Hematopoietic multipotent progenitor cell treated with erythropoietin and hydrocortisone succinate and interleukin-3 and kit ligand, for 6 days (in vitro differentiated cells): ENCODE measurements at places on chromosomes 2 and 18.

- DNase-seq, result no peak
Observed at GRCh38 chr2:76640905-76641304, 881.3 kb downstream of the LRRTM4 start.

- DNase-seq, result no peak
Observed at GRCh38 chr2:170585067-170585466, 130.1 kb upstream of the SP5 start.

GRCh38 chr2:73899801-73900336 lies 7.1 kb downstream of the ACTG2 start:
- no peak for DNase-seq

GRCh38 chr2:54083445-54083844 lies 32.0 kb upstream of the ACYP2 start:
- DNase-seq, result no peak

DNA sequence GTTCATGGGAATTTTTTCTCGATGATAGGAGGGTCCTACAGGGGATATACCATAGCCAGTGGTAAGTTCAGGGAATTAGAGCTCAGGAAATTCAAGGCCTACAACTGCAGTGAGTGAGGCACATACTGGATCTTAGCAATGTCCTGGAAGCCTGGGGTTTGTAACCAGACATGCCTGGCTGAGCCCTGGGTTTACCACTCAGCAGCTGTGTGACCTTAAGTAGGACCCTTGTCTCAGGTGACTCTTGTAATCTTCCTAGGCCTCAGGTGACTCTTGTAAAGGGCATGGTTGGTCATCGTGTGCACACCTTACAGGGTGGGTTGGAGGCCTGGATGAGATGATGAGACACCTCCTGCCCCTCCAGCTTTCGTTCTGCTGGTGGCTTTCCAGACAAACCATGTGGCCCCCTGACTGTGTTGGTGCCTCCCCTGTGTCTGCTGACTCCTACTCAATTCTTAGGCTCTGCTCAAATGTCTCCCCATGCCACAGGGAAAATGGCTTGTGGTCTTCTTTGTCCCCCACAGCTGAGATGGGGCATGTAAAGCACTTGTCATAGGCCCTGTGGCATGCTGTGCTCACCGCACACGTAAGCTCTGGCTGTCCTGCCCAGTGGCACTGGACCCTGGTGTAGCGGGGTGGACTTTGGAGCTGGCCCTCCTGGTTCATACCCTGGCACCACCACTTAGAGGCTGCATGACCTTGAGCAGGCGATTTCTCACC lies 94.1 kb downstream of the FHOD3 start:
- DNase-seq, result no peak

- DNase-seq, result no peak
Observed at GRCh38 chr2:46690825-46691224, 211.5 kb downstream of the TMEM247 start.

DNA sequence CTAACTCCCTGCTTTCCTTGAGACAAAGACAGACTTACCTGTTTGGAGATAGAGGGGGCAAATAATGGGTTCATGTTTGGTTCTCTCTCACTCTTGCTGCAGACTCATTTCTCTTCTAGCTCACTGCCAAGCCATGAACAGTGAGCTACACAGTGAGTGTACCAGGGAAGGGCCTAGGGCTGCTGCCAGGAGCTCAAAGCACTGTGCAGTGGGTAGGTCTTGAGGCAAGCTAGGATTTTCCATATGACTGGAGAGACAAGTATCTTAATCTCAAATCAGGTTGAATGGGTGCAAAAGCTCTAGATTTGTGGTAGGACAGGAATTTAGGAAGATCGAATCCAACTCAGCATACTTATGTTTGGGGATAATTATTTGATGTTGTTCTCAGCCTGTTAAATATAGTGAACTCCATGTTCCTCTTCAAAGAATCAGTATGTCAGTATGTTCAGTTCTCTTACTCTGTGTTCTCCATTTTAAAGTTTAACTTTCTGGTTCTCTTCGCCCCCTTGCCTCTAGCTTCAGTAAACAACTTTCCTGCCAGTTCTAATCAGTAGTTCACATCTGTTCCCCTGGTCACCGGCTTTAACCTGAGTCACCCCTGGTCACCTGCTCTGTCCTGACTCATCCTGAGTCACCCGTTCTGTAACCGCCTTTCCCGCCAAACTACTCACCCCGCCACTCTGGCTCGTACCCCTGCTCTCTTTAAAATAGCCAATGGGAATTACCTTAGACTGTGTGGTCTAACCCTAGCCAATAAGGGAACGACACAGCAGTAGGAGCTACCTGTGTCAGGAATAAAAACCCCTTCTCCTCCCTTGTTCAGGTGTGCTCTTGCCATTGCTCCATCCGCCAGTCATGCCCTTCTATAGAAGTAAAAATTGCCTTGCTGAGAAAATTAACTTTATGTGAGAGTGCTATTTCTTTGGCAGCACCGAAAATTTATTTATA lies 21.9 kb downstream of the SLC25A52 start:
- DNase-seq, result peak; percentile 9

DNA sequence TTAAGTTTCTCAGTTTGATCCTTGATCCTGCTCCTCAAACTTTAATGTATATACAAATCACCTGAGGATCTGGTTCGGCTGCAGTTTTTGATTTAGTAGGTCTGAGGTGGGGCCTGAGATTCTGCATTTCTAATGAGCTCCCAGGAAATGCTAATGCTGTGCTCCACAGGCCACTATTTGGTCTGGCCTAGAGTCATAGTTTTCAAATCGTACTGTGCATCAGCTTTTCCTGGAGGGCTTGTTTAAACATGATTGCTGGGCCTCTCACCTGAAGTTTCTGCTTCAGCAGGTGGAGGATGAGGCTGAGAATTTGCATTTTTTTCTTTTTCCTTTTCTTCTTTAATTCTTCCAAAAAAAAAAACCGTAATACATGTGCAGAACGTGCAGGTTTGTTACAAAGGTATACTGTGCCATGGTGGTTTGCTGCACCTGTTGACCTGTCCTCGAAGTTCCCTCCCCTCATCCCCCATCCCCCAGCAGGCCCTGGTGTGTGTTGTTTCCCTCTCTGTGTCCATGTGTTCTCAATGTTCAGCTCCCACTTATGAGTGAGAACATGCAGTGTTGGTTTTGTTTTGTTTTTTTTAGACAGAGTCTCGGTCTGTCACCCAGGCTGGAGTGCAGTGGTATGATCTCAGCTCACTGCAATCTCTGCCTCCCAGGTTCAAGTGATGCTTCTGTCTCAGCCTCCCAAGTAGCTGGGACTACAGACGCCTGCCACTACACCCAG lies 42.2 kb upstream of the CD28 start:
- no peak for DNase-seq

DNA sequence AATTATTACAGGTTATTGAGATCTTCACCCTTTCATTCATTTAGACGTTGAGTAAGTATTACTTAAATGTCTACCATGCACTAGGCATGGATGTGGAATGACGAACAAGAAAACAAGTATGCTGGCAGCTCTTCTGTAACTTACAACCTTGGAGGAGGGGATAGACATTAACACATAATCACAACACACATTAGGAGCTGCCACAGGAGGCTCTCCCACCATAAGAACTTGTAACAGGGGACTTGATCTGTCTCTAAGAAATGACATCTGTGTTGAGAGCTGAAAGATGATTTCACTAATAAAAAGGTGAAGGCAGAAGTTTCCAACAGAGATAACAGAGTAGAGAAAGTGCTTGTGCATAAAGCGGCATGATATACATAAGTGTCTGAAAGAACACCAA lies 384.7 kb upstream of the ZEB2 start:
- no peak for DNase-seq

- peak; percentile 34 for DNase-seq
Observed at GRCh38 chr2:57760381-57760801, 286.2 kb upstream of the VRK2 start.

DNA sequence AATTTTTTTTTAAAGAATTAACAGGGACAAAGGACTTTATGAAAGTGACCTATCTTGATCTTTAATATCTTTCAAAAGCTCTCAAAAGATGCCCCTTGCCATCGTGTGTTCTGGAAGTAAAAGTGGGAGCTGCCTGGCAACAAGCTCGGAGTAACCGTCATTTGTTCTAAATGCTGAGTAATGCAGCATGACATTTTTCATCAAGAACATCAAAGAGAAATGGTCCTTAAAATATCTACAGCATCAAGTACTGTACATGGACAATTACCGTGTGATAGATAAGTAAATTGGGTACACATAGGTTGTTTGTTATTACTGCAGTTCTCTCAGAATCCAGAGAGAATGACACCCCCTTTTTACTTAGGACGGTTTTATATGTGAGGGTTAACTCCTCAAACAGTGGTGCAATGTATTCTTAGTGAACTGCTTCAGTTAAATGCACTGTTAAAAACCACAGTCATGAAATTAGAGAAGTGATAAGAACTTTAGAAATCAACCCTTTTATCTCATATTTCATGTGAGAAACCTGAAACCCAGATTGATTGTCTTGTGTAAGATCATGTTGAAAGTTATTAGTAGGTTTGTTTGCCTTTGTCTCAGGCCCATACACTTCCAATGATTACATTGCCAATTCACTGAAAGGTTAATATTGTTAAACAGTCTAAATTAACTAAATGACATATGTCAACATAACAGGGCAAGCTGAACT lies 90.6 kb upstream of the HNMT start:
- DNase-seq, result peak; percentile 47

GRCh38 chr2:83368916-83369315 lies 1090.2 kb downstream of the SUCLG1 start:
- DNase-seq, result no peak

- DNase-seq, result peak; percentile 85
Observed at GRCh38 chr2:196131384-196131937, 39.9 kb downstream of the STK17B start.

GRCh38 chr18:74573053-74573452 lies 24.6 kb upstream of the ZNF407 start:
- DNase-seq, result no peak

DNA sequence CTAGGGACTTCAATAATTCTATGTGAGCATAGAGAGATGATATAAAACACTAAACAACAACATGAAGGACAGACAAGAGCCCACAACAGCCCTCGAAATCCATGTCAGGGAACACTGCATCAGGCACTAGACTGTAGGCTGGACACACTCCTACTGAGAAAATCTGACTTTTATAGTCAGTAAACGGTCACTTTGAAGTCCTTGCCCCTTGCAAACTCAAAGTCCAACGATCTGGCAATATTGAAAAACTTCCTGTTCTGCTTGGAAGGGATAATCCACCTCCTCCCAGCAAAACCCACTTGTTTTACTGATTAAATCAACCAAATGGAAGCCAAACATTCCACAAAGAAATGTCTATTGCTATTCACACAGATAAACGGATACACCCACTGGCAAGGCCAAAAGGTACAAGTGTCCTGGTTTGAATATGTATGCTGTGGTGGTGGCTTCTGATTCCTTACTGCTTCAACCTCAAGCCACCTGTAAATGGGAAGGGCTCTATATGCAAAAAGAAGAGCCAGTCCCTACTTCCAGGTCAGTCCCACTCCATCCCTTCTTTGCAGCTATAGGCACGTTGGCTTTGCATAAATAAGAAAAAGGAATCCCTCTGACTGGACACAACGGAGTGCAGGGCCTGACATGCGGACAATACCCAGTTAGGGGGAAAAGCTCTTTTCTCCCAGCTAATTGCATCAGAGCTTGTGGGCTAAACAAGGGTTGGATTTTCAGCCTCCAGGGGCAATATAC lies 56.6 kb downstream of the STK39 start:
- no peak for DNase-seq

DNA sequence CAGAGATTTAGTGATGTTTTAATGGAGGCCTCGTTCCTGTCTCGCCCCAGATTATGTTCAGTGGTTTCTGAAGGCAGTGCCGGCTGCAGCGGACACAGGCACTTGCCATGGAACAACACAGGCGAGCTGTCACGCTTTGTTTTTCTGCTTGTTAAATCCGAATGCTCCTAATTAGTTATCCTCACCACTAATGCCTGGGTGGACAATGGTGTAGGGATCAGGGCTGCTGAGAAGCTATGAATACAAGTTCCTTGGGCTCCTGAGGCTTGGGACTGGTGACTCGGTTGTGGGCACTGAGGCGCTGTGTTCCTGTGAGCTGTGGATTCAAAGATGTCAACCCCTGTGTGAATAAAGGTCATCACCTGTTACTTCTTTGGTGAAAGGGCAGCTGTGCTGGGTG lies 123.5 kb downstream of the PLEKHM3 start:
- DNase-seq, result no peak

DNA sequence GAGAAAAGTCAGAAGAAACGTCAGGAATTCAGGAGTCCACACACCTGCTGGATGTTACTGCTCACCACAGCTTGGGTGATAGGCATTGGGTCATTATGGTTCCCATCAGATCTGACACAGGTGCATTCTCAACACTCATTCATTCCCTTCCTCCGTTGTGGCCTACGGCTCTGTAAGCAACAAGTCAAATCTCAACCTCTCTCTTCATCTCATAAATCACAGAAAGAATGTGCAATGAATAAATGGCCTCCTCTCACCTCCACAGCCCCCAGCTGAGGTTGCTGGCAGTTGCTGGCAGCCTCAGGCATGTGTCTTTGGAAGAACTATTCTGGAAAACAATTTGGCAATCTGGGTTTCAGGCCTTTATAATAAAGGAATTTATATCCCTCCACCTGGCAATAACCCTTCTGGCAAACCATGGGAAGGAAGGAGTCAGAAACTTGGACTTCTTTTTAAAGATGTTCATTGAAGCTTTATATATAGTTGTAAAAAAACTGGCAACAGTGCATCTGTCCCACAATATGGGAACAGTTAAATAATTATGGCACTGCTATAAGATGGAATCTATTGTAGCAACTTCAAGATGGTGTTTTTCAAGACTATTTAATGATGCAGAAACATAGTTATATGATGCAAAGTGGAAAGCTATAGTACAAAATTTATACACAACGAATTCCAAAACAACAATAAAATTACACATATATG lies 175.4 kb downstream of the ANAPC1 start:
- DNase-seq, result no peak

DNA sequence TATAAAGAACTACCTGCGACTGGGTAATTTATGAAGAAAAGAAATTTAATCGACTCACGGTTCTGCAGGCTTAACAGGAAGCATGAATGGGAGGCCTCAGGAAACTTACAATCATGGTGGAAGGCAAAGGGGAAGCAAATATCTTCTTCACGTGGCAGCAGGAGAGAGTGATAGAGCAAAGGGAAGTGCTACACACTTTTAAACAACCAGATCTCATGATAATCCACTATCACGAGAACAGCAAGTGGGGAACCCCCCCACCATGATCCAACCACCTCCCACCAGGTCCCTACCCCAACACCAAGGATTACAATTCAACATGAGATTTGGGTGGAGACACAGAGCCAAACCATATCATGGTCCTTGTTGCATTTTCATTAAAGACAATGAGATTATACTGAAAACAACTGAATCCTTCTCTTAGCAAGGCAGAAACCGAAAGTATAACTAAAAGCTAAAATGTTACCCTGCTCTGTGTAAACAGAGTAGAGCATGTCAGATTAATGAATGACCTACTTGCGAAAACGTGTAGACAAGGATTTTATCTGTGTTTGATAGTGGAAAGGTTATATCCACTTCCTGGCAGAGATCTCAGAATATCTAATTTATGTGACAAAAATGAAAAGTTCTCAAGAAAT lies 60.1 kb upstream of the RBBP8 start:
- DNase-seq, result no peak

DNA sequence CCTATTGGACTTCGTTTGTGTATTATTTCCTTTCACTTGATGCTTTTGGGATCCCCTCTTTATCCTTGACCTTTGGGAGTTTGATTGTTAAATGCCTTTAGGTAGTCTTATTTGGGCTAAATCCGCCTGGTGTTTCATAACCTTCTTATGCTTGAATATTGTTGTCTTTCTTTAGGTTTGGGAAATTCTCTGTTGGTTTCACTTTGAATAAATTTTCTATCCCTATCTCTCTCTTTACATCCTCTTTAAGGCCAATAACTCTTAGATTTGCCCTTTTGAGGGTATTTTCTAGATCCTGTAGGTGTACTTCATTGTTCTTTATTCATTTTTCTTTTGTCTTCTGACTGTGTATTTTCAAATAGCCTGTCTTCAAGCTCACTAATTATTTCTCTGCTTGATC lies 354.7 kb downstream of the PARD3B start:
- no peak for DNase-seq
